ENCODE measurements at places on chromosomes 2 and 18. TPM values are rescaled to one million over a fixed set of nuclear protein-coding genes. Genes with fewer than 3 reads are reported as not detected.

The SCYGR8 gene
- total RNA-seq: not detected

- no peaks in the 10 kb centered on the region for H3K4me1 ChIP-seq
- no peaks in the 10 kb centered on the region for H3K27me3 ChIP-seq
- no peak for DNase-seq
Observed at GRCh38 chr2:21269382-21269781, 145.6 kb downstream of the TDRD15 start.

DNA sequence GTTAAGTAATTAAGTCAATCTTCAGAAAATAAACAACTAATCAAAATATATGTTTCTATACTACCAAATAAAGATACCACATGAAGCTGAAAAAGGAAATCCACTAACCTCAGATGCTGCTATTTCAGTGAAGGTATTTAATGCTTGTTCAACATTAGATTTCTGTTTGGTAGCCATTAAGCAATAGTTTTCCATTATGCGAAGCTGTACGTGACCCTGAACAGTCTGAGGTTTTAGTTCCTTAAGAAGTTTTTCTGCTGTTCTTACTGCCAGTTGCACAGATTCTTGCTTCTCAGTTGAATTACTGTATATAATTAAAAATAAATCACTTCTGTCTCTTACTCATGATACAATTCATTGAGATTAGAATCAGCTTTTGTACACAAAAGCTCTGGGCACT is 65.4 kb downstream of the TTC21B start:
- H3K27ac ChIP-seq: no peak overlapping the region
- peaks cover 7% of the 10 kb centered on the region for H3K36me3 ChIP-seq
- no peak overlapping the region for H3K4me3 ChIP-seq

The GKN1 gene
- total RNA-seq: not detected

DNA sequence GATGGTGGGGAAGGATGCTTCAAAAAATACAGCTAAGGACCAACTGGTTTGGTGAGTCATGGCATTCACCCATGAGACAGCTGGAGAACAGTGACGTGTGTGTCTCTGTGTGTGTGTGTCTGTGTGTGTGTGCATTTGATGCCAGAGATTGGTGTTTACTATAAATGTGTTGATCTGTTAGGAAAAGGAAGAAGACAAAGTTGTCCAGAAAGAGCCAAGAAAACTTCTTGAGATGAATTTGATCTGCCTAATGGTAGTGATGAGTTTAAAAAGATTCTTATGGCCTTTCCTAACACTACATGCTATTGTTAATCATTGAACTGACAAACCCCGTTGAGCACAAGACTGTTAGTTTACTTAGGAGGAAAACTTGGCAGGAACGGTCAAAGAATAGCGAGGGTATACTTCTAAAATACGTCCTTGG is 36.4 kb upstream of the IL1R1 start:
- H3K4me3 ChIP-seq: no peak overlapping the region
- no peaks in the 10 kb centered on the region for H3K36me3 ChIP-seq
- no peak for DNase-seq
- H3K27me3 ChIP-seq: no peaks in the 10 kb centered on the region
